ENCODE measurements at places on chromosomes 1 and 21.

DNA sequence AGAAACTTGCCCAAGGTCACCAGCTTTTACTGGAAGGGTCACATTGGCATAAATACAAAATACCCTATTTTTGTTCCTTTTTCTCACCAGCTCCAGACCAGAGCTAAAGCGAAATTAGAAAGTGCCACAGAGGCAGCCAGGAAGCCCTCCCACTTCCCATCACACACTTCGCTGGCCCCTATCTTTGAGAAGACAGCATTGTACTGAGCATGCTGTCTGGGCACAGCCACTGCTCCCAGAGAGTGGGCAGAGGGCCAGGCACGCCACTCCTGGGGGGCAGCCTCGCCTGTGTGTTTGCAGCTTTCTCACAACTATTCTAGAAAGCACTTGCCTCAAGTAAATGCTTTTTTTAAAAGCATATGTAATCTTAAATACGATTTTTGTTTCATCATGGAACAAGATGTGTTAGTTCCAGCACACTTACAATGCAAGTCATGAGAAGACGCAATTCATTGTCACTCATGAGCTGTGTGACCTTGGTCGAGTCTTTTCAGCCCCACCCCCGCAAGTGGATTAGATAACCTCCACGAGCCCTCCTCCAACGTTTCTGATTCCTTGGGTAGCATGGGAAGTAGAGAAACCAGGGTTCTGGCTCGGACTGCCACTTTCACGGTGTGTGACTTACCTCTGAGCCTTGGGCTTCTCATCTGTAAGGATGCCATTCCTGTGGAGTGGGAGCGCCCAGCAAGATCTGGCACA, 25.7 kb upstream of the EPHA8 start:
- DNase-seq, result no peak

- DNase-seq, result no peak
Measured at GRCh38 chr1:90190523-90190922, 195.6 kb downstream of the ZNF326 start.

DNA sequence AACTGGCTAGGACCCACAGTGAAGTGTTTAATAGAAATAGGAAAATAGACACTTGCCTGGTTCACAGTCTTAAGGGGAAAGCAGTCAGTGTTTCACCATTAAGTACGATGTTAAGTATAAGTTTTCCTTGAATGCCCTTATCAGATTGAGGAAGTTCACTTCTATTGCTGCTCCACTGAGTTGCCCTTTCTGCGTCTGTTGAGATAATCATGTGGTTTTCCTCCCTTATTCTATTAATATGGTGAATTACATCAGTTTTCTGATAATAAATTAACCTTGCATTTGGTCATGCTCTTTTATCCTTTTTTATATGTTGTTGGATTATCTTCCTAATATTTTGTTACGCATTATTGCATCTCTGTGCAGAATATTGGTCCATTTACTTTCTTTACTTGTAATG, 21.4 kb downstream of the UTS2 start:
- no peak for DNase-seq

DNA sequence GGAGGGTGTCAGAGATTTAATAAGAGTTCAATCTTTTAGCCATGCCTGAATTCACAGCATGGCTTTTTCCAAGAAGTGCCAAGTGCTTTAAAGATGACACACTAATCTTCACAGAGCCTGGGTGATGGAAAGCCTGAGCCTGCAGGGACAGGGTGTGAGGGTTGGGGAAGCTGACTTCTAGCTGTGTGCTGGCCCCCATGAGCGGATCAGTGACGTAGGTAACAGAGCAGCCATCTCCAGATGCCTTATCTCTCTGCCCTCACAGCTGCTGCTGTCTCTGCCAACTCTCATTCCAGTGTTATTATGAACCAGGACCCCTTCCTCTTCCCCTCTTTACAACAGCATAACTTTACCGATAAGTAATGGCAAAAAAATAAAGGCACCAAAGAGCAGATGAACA, 30.6 kb downstream of the FAM78B start:
- no peak for DNase-seq

GRCh38 chr1:165069829-165070228, 286.7 kb downstream of the LMX1A start:
- no peak for DNase-seq

- DNase-seq, result no peak
Measured at GRCh38 chr1:16064536-16065268, 8.7 kb downstream of the FAM131C start.

Measured in stimulated activated CD4-positive, alpha-beta T cell treated with anti-CD3 and anti-CD28 coated beads, TNF-alpha, amount 100 ng/mL, for 4 hours (primary cell).